ENCODE measurements at places on chromosomes 4 and X.

DNA sequence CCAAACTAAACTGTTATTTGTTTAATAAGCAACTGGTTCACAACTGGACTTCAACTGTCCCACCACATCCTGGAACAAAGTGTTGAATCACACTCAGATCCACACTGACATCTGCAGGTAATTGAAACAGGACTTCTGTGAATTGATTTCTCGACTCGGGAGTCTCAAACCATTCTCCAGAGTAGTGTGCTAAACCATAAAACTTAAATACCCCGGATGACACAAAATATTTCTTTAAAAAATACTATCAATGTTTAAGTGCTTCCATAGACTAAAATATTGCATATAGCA lies 95.4 kb upstream of the PLAC1 start:
- DNase-seq: no peak

DNA sequence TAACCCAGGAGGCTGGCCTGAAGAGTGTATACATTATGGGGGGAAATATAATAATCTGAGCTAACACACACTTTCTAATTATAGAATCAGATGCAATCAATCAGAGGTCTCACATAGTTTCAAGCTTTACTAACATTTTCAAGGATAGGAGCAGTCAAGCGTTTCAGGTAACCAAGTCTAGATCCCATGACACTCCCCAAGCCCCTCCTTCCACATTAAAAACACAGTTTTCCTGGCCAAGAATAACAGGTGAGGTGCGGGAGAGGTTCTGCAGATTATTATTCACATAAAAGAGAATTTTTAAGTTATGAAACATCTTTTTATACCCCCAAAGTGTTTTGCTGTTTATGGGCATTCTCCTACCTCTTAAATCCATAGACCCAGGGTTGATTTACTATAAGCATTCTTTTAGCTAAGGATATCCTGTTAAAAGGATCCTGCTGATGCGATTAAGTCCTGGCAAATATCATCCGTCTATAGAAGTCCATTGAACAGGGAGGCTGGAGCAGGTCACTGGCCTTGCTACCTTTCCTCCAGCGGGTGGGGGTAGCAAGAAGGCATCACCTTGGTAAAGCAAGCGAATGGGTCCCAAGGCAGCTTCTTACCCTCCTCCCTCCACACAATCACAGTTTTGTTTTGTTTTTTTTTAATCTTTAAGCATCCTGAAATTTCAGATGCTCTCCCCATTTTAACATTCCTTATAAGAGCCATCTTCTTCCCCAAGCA lies 104.7 kb upstream of the GPM6A start:
- no peak for DNase-seq

- DNase-seq: no peak
Observed at GRCh38 chr4:67273666-67274065, 271.6 kb downstream of the CENPC start.

- DNase-seq: no peak
Observed at GRCh38 chr4:158015241-158015640, 157.6 kb downstream of the GASK1B start.

GRCh38 chr4:94934201-94934600 lies 176.4 kb downstream of the BMPR1B start:
- no peak for DNase-seq

DNA sequence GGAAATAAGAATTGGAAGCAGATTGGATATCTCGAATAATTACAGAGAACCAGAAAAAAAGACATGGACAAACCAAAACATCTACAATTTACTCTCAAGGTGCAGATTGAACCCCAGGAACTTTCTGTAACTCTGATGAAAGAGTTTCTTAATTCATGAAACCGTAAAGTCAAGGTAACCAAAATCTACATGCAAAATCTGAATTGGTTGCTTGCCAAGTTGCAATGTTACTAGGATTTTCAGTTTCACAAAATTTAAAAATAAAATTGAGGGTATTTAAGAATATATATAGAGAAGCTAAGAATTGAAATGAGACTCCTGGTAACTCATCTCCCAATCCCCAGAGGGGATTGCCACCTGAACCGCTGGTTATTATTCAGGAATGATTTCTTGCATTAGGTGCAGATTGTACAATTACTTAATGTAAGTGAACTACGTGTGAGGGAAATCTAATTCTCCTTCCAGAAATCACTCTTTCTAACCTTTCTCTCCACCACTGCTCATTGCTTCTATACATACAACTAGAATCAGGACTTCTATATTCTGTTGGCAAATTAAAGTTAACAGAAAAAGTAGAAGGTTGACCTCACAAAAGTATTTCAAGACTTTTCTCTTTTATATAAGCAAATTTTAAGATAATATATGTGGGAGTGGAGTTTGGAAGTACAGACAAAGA lies 221.5 kb upstream of the NDST4 start:
- DNase-seq: no peak

DNA sequence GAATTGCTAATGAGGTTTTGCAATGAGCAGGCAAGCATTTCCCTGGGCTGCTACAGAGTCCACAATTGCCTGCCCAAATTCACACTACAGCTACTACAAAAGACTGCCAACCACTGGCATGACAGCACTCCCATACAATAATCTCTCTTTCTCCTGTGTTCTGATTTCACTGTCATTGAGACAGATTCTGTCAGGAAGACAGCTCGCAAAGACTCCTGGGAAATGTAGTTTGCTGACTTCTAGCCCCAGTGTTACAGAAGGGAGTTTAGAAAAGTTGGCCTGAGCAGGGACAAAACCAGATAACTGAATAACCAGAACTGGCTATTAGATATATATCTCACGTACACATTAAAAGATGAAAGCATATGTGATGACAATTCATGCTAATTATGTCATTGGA lies 1231.3 kb upstream of the PRKX start:
- no peak for DNase-seq

DNA sequence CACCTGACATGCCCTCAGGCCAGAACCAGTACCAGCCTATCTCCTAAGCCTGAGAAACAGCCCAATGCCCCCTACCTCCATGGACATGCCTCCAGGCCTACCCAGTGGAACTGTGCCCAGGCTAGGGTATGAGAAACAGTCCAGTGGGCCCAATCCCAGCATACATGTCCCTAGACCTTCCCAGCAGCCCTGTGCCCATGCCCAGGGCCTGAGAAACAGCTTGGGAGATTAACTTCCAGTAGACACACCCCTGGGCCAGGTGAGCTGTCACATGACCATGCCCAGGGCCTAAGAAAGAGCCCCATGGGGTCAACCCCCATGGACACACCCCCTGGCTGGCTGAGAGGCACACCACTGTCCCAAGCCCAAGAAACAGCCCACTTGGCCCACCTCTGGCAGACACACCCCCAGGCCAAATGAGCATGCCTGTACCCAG lies 78.8 kb downstream of the CBR4 start:
- no peak for DNase-seq

DNA sequence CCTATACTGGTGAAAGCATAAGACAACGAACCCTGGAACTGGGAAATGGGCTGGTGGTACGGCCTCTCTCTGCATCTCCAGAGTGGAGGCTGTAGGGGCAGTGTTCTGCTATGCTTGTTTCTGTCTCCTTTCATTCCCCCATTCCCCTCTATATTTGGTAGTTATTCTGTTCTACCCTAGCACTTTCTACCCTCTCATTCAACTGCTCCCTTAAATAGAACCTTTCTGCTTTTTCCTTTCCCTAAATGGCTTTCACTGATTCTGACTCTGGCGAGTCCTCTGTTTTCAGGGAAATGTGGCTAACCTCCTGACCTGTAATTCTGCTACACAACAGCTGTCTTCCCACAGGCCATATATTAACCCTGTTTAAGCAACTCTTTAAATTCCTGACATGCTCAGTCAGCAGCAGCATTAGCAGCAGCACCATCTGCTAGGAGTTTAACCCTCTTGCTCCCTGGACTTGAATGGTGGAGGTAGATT lies 94.2 kb downstream of the CXCL13 start:
- no peak for DNase-seq

- no peak for DNase-seq
Observed at GRCh38 chrX:110397904-110398303, 39.3 kb downstream of the RTL9 start.

DNA sequence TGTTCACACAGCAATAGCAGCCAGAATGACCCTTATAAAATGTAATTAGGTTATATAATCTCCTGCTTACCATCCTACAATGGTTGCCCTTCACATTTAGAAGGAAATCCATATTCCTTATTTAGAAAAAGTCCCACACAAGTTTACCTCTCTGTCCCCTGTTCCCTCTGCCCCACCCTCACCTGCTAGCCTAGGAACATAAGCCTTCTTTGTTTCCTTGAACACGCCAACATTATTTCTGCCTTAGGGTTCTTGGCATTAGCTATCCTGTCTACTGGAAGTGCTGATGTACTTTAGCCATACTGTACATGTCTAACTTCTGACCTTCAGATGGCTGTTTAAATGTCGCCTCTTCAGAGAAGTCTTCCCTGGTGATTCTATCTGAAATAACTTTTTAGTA lies 28.4 kb upstream of the USP53 start:
- DNase-seq: no peak

- no peak for DNase-seq
Observed at GRCh38 chr4:5631352-5632065, 76.8 kb downstream of the EVC2 start.

DNA sequence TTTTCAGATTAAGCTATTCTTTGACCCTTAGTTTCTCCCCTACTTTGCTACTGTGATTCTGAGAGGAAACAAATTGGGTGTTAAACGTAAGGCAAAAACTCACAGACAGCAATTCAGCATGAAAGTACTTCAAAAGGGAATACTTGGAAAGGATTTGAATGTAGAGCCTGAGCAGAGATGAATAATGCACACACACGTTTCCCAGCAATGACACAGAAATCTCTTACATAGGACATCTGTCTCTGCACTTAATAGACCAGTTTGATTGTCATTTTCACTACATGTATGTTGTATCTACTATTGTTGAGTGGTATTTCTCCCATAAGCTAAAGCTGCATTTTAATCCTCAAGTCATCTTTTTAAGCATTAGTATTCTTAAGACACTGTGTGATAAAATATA lies 166.1 kb upstream of the TEX13C start:
- DNase-seq: no peak

DNA sequence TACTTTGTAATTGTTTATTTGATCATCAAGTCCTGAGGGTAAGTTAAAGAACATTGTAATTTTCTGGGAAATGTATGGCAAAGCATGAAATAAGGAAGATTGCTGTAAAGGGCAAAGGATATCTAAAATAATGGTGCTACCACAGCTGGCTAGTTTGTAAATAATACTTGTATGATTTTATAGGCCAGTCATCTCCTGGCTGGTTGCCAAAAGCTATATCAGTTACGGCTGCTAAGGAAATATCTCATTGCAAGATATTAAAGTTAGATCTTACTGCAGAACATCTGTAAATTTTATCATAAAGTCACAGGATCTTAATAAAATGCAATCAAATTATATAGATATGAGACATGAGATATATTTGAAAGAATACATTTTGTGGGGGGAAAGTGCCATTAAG lies 150.8 kb upstream of the CXCL13 start:
- no peak for DNase-seq

DNA sequence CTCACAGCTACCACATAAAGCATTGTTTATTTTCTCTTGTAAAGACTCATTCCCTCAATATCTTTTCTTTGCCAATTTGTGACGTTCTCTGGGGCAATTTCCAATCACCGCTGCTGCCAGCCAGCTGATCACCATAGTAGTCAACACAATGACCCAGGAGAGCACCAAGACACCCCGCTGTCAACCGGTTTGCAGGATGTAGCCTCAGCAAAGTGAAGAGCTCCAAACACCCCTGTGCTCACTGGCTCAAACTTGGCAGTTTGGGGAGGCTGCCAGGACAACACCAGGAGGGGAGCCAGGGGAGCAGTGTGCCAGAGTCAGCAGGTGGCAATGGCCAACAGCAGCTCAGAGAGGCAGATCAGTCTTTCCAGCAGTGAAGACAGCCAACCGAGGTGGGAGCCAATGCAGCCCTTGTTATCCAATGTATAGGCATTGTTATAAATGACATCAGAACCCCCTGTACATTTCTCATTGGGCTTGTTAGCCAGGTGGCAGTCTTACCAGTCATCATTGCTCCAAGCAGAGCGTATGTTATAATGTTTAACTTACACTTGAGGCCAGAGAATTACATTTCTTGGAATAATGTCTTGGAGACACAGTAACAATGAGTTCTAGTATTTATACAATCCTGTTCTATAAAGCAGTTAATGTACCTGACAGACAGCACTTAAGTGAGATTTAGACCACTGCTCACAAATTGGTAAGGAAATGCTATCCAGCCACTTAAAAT lies 274.9 kb upstream of the GK2 start:
- DNase-seq: no peak

DNA sequence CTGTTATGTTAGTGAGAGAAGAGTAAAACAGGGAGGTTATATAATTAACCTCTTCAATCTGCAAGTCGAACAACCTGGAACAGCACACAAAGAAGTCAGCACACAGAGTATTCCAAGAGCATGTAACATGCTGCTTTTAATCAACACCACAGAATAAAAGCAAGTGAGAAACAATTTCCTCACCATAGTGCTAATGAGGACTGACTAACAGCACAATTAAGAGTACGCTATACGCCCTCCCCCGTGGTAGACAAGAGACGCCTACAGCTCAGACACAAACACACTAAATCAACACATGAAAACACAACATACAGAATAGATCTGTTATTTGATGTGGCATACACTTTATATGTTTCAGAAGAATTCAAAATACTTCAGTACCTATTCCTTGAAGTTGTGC lies 103.0 kb downstream of the PPP3CA start:
- no peak for DNase-seq

- no peak for DNase-seq
Observed at GRCh38 chr4:100960232-100960631, 387.1 kb downstream of the PPP3CA start.

DNA sequence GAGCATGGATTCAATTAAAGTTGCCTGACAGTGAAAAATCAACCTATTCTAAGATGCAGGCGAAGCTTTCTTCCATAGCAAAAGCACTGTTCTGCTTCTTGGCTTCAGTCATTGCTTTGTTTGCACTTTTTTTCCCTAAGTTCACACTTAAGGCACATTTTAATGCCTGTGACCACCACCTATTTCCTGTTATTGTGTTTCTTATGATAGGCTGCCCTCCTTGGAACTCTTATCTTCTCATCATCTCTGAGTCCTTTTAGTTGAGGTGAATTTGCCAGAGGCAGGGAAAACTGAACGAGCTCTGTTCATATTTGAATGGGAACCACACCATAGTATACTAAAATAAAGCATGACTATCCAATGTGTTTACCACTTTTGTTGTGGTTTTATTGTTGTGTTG lies 119.8 kb downstream of the SPCS3 start:
- no peak for DNase-seq

DNA sequence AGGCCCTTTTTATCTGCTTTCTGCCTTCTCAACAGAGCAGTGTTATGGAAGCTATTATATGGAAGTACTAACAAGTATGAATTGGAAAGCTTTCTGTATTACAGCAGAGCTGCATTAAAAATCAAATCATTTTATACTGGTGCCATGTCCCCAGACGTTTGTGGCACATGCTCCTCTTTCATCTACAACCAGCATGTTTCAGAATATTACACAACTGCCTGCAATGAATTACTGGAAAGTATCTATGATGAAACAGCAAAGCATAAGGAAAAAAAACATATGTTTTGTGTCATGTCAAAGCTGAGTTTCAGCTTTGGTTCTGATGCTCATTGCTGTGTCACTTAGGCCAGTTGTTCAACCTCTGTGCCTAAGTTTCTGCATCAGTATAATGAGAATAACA lies 576.8 kb downstream of the GBA3 start:
- DNase-seq: no peak
